ENCODE measurements at places on chromosomes 5 and 9. TPM values are rescaled to one million over a fixed set of nuclear protein-coding genes. Genes with fewer than 3 reads are reported as not detected.
A peak's percentile ranks its signal among the peaks of the same experiment; 100 is the strongest.

Gene CDX1
- 1.4 TPM for total RNA-seq

Gene SMC2
- 9.7 TPM for total RNA-seq

Gene MYMK
- not detected for total RNA-seq

- no peaks in the 10 kb centered on the region for H3K36me3 ChIP-seq
- no peak for DNase-seq
- no peaks in the 10 kb centered on the region for H3K4me1 ChIP-seq
- H3K27ac ChIP-seq = no peak overlapping the region
- no peaks in the 10 kb centered on the region for H3K27me3 ChIP-seq
These were observed 744.6 kb downstream of the CDH12 start for GRCh38 chr5:22108545-22108944.

- no peak overlapping the region for H3K27ac ChIP-seq
These were observed 48.7 kb upstream of the HOMER1 start for GRCh38 chr5:79562351-79563246.

Gene TMEM232
- 23.6 TPM for total RNA-seq

DNA sequence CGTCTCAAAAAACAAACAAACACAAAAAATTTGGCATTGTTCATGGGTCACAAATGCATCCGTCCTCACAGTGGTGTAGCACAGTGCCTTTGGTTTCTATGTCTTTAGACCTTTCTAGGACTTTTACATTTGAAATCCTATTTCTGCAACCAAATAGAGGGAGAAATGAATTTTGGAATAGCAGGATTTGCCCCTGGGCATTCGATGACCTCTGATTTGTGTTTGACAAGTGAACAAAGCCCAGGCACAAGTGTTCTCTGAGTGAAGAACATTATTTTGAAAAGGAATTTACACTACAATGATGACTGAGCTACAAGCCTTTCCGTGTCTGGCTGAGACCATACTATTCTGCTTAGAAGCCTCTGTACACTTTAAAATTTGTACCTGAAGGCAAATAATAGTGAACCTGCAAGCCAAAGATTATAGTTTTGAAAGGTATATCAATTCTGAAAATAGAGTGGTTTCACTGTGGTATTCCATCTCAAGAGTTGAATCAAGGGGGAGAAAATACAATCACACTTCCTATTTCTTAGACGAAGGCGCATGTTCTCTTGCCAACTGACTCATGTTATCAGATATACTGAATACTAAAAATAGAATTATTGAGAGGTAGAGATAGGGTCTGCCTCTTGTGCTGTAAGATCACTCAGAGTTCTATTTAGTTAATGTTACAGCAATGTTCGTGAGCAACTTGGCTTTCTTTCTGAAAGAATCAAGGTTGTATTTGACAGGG lies 297.6 kb downstream of the KDM4C start:
- no peak for DNase-seq
- H3K27me3 ChIP-seq = no peaks in the 10 kb centered on the region
- no peak overlapping the region for H3K4me3 ChIP-seq
- no peaks in the 10 kb centered on the region for H3K4me1 ChIP-seq

DNA sequence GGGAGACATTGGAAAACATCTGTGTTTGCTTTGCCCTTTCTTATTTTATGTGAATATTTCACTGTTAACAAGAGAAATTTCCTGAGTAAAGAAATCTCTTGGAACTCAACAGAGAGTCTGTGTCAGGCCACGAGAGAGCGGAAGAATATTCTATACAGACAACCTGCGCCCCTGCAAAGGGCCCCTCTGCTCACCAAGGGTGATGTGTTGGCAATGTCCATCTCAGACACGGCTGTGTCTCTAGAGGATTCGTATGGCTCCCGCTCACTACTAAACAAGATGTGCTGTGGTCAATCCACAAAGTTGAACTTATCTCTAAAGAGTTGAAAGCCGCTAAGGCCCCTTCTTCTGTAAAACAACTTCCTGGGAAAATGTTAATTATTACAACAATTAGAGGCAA lies 241.0 kb upstream of the IRX1 start:
- H3K4me3 ChIP-seq = no peak overlapping the region
- no peaks in the 10 kb centered on the region for H3K4me1 ChIP-seq
- no peak for DNase-seq
- H3K27ac ChIP-seq = no peak overlapping the region

- H3K27ac ChIP-seq = peak within 1 kb of the TSS; percentile 100
- DNase-seq = peak; percentile 98
- no peaks in the 10 kb centered on the region for H3K36me3 ChIP-seq
- no peaks in the 10 kb centered on the region for H3K27me3 ChIP-seq
- peaks cover 7% of the 10 kb centered on the region for H3K4me1 ChIP-seq
These were observed at the start of gene SECISBP2 for GRCh38 chr9:89318123-89319014. Gene SECISBP2, plus strand, starts transcription at chr9:89318500. Its CDS starts 77 bp downstream, at chr9:89318577.

DNA sequence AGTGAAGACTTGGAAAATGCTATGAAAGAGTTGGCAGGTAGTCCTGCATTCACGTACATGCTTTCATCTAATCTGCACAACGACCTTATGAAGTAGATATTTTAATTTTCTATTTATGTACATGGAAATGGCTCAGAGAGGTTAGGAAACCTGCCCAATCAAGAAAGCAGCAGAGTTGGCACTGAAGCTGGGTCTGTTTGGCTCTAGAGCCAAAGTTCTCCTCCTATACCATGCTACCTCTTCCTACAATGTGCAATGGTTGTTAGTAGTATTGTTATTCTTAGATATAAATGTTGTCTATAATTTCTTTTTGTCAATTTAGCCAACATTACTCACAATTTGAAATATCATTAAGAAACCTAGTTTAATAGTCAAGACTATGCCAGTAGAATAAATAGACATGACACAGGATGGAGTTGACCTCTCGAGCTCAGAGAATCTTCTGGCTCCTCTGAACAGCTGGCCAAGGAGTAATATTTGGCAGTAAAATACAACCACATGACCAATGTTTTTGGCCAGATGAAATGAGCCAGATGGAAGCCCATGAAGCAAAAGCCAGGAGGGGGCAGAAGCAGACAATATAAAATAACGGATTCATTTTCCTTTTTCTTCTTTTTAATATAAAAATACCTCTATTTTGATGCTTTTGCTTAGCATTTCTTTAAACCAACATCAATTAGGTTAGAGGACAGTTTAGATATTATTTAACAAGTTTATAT lies 542.3 kb downstream of the PDE4D start:
- H3K27ac ChIP-seq = peak overlapping the region; percentile 56
- no peaks in the 10 kb centered on the region for H3K36me3 ChIP-seq
- no peaks in the 10 kb centered on the region for H3K27me3 ChIP-seq

- DNase-seq = no peak
- H3K4me1 ChIP-seq = peaks cover 29% of the 10 kb centered on the region
- H3K4me3 ChIP-seq = no peak overlapping the region
- H3K27ac ChIP-seq = peak overlapping the region; percentile 45
- H3K36me3 ChIP-seq = no peaks in the 10 kb centered on the region
These were observed 29.5 kb downstream of the S1PR3 start for GRCh38 chr9:89020754-89021153.

DNA sequence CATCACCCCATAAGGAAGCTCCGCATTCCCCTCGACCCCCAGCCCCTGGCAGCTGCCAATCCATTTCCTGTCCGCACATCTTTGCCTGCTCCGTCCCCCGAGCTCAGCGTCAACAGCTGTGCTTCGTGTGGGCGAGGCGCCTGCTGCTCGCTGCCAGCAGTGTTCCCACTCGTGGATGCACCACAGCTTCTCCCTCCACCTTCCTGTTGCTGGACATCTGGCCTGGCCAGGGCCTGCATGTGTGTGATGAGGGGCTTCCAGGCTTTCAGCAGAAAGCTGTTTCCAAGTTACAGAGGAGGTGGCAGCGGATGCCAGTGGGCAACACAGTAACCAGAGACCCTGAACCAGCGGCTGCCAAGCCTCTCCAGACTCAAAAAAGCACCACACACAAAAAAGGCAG lies 86.0 kb downstream of the PRRT1B start:
- H3K4me3 ChIP-seq = no peak overlapping the region
- H3K27ac ChIP-seq = no peak overlapping the region
- no peaks in the 10 kb centered on the region for H3K36me3 ChIP-seq
- no peaks in the 10 kb centered on the region for H3K27me3 ChIP-seq

- peaks cover 3% of the 10 kb centered on the region for H3K4me1 ChIP-seq
- H3K36me3 ChIP-seq = no peaks in the 10 kb centered on the region
- H3K27me3 ChIP-seq = no peaks in the 10 kb centered on the region
- no peak overlapping the region for H3K4me3 ChIP-seq
These were observed 10.1 kb upstream of the THG1L start for GRCh38 chr5:157721159-157721558.

DNA sequence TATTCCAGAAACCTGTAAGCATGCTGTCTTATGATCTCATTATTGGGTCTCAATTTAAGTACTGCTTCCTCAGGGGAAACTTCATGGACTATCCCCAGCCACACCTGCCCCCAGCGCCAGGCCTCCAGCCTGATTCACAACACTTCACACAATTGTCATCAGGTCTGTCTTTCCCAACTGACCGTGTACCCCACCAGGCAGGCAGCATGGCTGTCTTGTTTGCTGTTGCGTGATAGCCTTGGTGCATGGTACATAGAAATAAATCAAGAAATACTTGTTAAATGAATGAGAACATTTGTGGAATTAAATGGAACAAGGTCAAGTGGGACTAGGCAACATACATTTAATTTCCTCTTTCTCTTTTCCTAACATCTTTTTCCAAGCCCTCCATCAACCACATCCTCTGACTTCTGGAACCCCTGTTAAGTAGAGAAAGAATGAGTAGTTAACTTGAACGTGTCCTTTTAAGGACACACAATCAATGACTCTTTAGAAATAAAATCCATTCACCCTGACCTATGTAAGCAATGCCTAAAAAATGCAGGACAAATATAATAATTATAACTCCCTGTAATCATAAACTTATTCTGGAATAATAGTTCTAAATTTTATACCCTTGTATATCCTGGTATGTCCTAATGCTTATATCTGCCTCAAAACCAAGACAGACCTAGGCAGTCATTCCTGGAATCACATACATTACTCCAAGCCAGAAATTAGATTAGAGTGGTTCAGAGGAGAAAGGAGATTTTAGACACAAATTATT lies 17.2 kb upstream of the THG1L start:
- H3K4me1 ChIP-seq = peaks cover 3% of the 10 kb centered on the region
- no peak overlapping the region for H3K4me3 ChIP-seq
- no peaks in the 10 kb centered on the region for H3K36me3 ChIP-seq
- no peak overlapping the region for H3K27ac ChIP-seq
- no peaks in the 10 kb centered on the region for H3K27me3 ChIP-seq
